B cell (primary cell): ENCODE measurements at places on chromosomes 4 and X. TPM values are rescaled to one million over a fixed set of nuclear protein-coding genes. Genes with fewer than 3 reads are reported as not detected.

GRCh38 chrX:130539721-130540321 is 138.0 kb downstream of the RBMX2 start:
- peak; percentile 47 for DNase-seq

DNA sequence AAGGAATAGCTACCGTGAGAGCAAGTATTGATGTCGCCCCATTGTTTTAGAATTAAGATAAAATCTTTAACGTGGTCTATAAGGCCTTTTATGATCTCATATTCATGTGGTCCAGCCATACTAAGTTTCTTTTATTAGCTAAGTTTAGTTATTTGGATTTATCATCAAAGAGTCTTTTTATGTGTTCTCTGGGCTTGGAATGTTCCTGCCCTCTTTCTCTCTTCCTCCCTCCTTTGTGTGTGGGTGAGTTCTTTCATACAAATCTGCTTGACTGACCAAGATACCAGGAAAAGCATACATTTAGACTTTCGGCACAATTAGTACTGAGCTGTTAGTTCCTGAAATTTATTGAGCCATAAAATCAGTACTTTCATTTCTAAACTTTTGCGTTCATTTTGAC is 11.3 kb downstream of the TDO2 start:
- no peak for DNase-seq

- DNase-seq: no peak
Measured at GRCh38 chr4:55277011-55277410, 69.0 kb upstream of the SRD5A3 start.

GRCh38 chr4:54004463-54004862 is 59.9 kb downstream of the CHIC2 start:
- no peak for DNase-seq

DNA sequence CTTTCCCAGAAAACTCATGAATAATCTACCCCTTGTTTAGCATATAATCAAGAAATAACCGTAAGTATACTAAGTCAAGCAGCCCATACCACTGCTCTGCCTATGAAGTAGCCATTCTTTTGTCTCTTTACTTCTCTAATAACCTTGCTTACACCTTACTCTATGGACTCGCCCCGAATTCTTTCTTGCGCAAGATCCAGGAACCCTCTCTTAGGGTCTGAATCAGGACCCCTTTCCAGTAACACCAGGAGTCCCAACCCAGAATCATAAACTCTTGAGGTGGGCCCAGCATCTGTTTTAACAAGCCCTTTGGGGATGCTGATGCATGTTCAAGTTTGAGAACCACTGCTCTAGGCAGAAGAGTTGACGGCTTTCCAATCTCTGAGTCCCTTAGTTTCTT is 119.6 kb downstream of the BEND2 start:
- DNase-seq: no peak

- DNase-seq: no peak
Measured at GRCh38 chrX:77450996-77451395, 3.8 kb downstream of the FGF16 start.

DNA sequence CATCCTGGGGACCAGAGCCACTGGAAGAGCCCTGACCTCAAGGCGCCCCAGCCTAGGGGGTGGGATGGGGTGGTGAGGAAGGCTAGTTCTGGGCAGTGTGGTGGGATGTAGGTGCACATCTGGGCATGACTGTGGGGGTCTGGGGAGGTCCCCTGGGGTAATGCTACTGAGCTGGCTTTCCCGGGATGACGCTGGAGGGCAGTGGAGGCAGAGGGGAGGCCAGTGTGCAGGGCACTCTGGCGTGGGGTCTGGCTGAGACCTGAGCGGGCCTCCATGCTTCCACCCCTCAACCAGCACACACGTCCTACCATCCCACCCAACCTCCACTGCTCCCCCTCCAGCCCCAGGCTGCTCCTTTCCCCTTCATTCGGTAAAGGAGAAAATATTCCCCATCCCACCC is 4.8 kb upstream of the SH3BP2 start:
- DNase-seq: peak; percentile 12

DNA sequence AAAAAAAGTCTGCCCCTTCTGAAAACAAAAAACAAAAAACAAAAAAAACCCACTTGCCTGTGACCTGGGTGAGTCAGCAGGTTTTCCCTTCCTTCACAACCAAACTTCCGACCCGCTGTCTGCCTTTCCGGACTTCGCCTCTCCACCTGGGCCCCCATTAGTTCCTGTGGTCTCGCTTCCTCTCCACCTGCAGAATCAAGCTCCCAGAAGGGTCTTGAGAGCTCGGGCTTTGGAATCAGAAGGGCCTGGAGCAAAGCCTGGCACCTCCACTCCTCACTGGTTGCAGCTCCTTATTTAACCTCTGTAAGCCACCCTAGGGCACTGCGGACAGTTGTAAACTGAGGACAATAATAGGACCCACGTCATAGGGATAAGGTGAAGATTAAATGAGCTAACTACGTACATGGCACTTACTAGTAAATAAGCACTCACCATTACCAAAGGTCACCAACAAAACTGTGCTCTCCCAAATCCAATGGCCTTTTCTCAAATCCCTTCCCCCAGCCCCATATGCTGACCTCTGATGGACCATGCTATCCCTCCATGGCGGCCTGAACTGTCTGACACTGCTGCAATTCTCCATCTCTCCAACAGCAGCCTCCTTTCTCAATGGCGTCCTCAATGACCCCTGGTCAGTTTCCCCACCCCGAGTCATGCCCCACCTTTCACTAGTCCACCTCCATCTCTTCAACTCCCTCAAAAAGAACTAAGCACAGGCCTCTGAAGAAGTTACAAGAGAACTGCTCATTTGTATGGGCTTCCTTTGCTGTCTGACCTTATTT is 64.2 kb downstream of the IRF2 start:
- DNase-seq: peak; percentile 48

DNA sequence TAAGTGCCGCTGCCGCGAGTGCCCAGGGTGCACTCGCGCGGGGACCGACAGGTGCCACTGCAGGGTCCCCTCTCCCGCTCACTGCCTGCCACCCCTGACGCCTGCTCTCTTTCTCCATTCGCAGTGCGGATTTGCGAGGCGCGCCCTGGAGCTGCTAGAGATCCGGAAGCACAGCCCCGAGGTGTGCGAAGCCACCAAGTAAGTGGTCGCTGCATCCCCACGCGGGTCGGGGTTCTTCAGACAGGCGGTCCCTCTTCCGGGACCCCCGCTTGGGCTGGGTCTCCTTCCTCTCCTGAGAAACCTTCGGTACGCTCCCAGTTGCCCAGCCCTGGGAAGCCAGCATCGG is 547 bp downstream of the GUCY1A1 start:
- peak; percentile 50 for DNase-seq

- DNase-seq: no peak
Measured at GRCh38 chr4:94032754-94033153, 174.9 kb upstream of the SMARCAD1 start.

- DNase-seq: peak; percentile 64
Measured at GRCh38 chr4:88033309-88033708, 25.9 kb downstream of the PKD2 start.

DNA sequence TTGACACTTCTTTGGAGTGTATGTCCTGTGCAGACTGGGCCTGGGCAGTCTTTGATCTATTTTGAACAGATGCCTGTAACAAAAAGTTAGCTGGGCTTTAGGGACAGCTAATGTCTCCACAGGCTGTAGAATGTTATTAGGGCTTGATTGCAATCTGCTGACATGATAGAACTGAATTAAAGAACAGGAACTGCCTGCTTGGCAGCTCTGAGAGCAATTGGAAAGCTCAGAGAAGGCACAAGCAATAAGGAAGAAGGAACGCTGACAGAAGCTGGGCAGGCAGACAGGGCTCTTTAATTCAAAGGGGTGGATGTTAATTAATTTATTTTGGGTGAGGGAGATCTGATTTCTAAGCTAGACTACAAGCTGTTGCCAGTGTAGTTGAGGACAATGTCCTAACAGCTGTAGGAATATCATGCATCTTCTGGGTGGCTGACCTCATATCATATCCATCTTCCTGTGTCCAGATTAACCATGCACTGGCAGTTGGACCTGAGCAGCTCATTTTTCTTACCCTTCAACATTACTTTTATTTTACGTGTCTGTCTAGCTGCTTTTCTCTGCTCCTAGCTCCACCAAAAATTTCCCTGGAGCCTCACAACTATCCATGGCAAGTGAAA is 20.7 kb upstream of the GRXCR1 start:
- no peak for DNase-seq

GRCh38 chr4:184591070-184591677 is 58.1 kb downstream of the CASP3 start:
- DNase-seq: no peak

- peak; percentile 26 for DNase-seq
Measured at GRCh38 chrX:45232139-45232538, 31.5 kb upstream of the DIPK2B start.

DNA sequence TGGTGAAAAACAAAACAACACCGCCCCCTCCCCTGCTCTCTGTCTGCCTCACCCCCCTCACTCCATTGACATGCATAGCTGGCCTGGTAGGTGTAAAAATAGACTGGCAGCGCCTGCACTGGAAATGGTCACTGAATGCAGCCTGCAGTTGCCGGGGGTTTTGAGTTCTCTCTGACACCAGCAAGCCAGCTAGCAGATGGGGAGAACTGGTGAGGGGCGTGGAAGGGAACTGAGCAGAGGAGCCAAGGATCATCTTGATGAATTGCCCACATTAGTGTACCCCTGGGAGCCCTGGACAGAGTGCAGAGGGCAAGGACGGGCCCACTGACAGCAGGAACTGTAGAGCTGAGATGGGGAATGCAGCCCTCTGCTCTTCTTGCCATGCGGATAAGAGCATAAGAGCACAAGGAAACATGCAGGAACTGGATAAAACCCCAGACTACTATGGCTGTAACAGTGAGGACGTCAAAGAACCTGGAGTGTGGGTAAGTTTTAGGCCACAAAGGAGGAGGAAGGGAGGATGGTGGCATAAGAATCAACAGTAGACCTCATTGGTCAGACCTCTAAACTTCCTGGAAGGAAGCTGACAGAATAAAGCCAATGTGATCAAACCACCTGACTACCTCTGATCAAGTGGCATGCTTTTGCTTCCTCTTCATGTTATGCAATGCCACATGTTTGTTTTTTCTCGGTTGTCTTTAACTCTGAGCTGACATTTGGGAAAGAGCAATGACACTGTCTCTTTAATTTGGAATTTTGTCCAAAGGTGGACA is 96.3 kb downstream of the ANK2 start:
- no peak for DNase-seq

DNA sequence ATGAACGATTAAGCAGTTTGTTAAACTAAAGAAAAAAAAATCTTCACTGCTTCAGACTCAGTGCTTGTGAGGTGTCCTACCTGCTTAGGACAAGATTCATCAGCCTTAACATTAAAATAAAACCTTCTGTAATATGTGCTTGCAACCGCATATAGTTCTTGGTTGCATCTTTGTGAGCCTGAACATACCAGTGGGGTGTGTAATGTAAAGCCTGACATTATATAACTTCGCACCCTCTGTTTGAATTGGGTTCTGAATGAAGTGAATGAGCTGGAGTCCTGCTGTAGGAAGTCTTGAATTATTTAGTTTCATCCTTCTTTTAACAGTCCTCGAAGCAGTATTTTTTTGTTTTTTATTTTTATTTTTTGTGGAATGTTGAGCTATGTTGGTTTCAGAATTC is 3.1 kb downstream of the KDM6A start:
- DNase-seq: no peak

- no peak for DNase-seq
Measured at GRCh38 chrX:50813843-50814661, at the start of gene SHROOM4. Gene SHROOM4 (minus strand): TSS chrX:50814194. CDS start chrX:50814018, 176 bp downstream.

GRCh38 chrX:26651755-26652154 is 435.8 kb downstream of the MAGEB5 start:
- no peak for DNase-seq

DNA sequence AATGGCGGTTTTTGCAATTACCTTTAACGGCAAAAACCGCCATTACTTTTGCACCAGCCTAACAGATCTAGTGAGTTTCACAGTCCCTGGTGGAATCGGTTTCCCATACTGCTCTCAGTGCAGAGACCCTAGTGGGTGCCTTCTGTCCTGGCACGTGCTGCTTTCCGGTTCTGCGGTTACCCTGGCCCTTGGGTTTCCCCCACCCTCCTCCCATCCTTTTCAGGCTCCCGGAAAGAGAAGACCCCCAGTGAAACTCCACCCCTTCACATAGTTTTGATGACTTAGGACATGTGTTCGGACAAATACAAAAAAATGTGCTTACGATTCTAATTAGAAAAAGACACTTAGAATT is 36.9 kb downstream of the NLGN3 start:
- no peak for DNase-seq

DNA sequence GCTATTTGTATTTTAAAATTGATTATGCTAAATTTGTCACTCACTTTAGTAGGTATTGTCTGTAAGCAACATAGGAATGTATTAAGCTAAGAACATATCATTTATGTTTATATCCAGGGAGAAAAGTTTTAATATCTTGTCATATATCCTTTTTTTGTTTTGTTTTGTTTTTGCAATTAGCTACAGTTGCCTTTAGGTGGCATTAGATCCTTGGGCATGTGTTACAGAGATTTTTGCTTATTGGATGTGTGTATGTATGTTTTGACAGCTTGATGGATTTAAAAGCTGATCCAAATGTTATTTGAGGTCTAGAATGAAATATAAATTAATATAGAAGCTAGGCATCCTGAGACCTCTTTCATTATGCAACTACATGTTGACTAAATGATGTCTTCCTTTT is 36.1 kb upstream of the OTUD4 start:
- no peak for DNase-seq

DNA sequence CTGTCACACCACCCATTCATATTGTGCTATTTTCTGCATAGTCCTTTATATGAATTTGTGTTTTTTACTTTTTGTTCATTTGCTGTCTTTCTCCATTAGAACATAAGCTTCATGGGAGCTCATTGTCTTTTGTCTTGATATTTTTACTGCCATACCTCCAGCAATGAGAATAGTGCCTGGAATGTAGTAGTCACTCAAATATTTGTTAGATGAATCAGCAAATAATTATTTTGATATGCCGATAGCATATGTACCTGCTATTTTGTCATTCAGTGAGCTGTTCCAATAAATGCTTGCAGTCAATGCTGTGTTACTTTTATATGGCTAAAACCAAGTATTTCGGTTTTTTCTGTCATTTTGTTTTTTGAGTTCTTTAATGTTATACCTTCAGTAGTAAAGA is 43.5 kb upstream of the SLC25A31 start:
- no peak for DNase-seq

GRCh38 chr4:62455871-62456270 is 1255.7 kb downstream of the ADGRL3 start:
- no peak for DNase-seq

GRCh38 chr4:31171362-31171761 is 451.2 kb downstream of the PCDH7 start:
- DNase-seq: no peak

GRCh38 chr4:76951672-76952010 is 2.1 kb downstream of the SEPTIN11 start:
- DNase-seq: no peak

AMMECR1 gene
- 10.6 and 12.7 TPM in 2 replicates for total RNA-seq

NOX1 gene
- not detected in 2 replicates for total RNA-seq

POU3F4 gene
- not detected in 2 replicates for total RNA-seq

TMEM271 gene
- not detected in 2 replicates for total RNA-seq

TEX11 gene
- not detected in 2 replicates for total RNA-seq

NWD2 gene
- not detected in 2 replicates for total RNA-seq

LRRC66 gene
- 0.44 and 0.78 TPM in 2 replicates for total RNA-seq

PLP1 gene
- not detected in 2 replicates for total RNA-seq

MCUB gene
- 52.4 and 59.3 TPM in 2 replicates for total RNA-seq

TAF7L gene
- total RNA-seq: not detected in 2 replicates

TMEM31 gene
- 0.44 TPM in 1 of 2 replicates, not detected in the other for total RNA-seq

SSX1 gene
- total RNA-seq: not detected in 2 replicates

RNF212 gene
- total RNA-seq: 3.8 and 5.9 TPM in 2 replicates

GAGE12H gene
- total RNA-seq: not detected in 2 replicates

TCEAL7 gene
- total RNA-seq: not detected in 2 replicates

RAB33A gene
- 2.2 and 2.4 TPM in 2 replicates for total RNA-seq

SFRP2 gene
- not detected in 2 replicates for total RNA-seq

RBM46 gene
- total RNA-seq: not detected in 2 replicates

EDA2R gene
- total RNA-seq: 0.15 and 0.25 TPM in 2 replicates

SPANXA1 gene
- total RNA-seq: not detected in 2 replicates
